Sciatic nerve (tissue), 2 donors: ENCODE measurements at places on chromosomes 7 and 10.
A peak's percentile ranks its signal among the peaks of the same experiment; 100 is the strongest.

- no peak for DNase-seq
Measured at GRCh38 chr7:22601003-22601402, 101.0 kb upstream of the STEAP1B start.

DNA sequence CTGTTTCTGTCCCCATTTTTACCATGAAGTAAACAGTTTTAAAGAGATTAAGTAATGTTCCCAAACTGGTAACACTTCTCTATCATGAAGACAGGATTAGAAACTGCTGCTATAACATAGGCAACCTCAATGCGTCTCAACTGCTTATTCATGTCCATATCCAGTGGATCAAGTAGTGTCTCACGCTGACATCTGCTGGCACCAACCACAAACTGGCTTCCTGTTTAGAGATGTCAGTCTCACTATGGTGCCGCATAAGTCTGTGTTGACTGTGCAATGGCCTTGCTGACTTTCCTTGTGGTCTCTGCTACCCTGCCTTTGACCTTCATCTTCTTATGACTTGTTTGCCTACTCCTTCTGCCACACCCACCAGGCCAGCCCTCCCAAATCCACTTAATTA is 369.6 kb upstream of the DPP6 start:
- no peak for DNase-seq

GRCh38 chr10:121032460-121032859 is 181.3 kb downstream of the WDR11 start:
- no peak for DNase-seq

DNA sequence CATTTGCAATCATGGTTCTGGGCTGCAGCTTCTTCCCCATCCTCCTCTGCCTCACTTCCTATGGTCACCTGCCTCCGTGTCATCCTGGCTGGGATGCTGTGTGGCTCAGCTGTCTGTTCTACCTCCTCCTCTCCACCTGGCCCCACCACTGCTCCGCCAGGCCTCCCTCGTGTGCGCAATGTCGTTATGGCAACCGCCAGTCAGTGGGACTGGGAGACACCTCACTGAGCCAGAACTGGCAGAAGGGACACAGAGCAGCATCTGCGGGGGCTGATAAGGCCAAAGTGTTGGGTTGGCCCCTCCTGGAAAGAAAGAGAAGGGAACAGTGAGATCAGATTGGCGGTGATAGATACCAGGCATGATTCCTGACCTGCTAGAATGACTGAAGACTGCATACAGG is 527.5 kb downstream of the INHBA start:
- no peak for DNase-seq

DNA sequence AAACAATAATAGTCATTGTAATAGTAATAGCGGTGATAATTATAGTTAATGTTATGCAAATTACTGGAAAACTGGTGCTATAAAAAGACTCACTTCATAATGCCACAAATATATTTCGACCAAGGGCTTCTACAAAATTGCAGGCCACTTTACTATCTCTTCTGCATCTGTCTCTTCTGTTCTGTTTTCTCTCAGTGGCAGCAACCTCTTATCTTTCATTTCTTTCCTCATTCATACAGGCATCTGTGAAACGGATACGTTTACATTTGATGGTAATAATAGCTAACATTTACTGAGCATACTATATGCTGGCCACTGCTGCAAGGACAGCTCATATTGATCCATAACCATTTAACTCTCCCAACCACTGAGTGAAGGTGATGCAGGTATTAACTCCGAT is 537.4 kb upstream of the PFKP start:
- no peak for DNase-seq

DNA sequence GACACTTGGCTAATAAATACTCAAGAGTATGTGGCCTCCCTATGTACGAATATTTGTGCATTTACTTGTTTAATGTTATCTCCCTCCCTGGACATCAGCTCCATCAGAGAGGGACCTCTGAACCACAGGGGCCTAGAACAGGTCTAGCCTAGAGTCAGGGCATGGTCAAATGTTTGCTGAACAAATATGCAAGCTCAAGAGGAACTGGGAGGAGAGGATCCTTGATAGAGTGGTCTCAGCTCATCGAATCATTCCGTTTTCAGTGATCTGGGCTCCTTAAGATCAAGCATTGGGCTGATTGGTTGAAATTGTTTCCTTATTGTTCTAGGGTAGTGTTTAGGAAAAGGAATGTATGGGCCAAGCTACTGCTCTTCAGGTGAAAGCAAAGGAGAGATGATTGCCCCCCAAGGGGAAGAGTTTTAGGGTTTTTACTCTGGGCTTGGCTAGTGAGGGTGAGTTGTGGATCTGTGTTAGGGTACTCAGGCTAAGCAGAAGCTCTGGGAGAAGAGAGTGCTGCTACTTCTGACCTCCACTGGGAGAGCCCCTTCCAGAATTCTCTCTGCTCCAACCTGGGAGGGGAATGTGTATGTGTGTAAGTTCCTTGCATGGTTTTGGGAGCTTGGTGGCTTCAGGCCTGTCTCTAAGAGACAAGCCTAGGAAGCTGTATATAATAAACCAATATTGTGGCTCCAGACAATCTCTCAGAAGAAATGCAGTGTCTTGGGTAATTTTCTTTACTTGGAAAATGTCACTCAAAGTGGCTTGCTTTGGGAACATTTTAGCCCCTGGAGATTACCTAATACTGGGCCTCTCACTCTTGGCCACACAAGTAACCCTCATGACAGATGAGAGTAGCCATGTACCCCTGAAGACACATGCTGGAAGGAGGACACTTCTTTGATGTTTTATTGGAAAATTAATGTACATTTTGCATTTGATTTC is 110.0 kb downstream of the EMX2 start:
- DNase-seq = no peak

- DNase-seq = no peak
Measured at GRCh38 chr7:107644309-107644974, 16.2 kb upstream of the SLC26A4 start.

GRCh38 chr7:107115762-107116540 is 52.9 kb upstream of the HBP1 start:
- DNase-seq = no peak

DNA sequence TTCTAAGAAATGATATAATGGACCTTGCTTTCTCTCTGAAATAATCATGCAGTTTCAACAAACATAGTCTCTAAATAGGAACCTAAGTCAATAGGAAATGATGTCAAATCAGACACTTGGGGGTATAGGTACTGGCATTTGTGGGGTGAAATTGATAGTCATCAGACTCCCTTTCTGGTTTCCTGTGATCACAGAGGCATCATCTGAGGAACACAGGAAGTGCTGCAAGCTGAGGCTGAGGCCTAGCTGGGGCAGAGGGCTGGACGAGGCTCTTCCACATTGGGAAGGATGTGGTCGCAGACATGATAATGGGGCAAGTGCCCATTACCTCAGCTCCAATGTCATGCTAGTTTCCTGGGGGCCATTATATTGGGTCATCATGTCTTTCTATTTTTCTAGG is 33.5 kb upstream of the TARP start:
- DNase-seq = no peak

- DNase-seq = no peak
Measured at GRCh38 chr10:14547816-14548215, 217.1 kb upstream of the FRMD4A start.

- no peak for DNase-seq
Measured at GRCh38 chr10:29353305-29353704, 64.4 kb downstream of the LYZL1 start.

DNA sequence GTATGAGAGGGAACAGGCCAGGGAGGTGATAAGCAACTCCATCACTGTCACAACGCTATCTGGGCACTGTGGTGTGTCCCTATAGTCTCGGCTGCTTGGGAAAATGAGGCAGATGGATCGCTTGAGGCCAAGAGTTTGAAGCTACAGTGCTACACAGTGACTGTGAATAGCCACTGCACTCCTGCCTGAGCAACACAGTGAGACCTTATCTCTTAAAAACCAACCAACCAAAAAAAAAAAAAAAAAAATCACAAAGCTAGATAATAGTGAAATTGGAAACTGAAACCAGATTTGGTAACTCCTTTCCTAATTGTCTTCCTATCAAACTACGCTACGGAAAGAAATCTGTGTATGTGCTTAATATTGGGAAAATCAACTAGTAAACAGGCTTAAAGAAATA is 14.1 kb downstream of the MICU1 start:
- DNase-seq = no peak

DNA sequence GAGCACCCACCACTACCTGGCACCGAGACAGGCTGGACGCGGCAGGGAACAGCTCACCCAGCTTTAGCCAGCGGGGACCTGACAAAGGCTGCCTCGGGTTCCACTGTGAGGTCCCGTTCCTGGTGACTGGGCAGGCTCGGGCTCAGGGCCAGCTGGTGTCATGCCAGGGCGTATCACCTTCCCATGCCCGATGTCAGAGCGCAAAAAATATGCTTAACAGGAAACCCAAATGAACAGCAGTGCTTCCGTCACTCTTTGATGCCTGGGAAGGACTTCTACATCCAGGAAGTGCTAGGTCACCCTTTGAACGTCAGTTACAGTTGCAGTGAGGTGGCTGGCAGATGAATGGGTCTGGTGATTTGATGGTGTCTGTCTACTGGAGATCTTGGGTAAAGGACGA is 106.0 kb downstream of the ADARB2 start:
- no peak for DNase-seq

- DNase-seq = no peak
Measured at GRCh38 chr10:99888622-99889021, 106.2 kb downstream of the ABCC2 start.

DNA sequence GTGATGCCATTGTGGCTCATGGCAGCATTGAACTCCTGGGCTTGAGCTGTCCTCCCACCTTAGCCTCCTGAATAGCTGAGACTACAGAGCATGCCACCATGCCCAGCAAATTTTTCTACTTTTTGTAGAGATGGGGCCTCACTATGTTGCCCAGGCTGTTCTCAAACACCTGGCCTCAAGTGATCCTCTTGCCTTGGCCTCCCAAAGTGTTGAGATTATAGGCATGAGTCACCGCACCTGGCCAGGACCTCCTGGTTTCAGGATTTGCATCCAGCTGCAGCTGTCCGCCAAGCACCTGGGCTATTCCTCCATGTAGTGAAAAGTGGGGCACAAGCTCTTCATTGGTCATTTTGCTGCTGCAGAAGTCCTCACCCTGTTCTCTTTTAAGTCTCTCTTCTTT is 58.9 kb downstream of the ZNF22 start:
- no peak for DNase-seq

- no peak for DNase-seq
Measured at GRCh38 chr7:64893401-64893800, 9.7 kb upstream of the ZNF273 start.

DNA sequence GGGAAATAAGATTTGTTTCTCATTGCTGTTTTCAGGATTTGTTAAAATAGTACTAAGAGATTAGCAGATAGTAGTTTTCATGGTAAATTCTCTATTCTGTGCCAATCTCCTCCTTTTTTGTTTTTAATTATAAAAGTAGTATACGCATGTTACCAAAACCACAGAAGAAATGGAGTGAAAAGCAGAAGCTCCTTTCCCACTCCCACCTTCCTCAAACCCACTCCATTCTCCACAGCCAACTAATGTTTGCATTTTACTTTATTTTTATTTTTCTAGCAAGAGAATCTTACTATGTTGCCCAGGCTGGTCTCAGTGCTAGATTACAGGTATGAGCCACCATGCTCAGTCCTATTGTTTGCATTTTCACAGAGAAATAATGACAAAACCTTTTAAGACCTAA is 4.5 kb upstream of the LRMDA start:
- DNase-seq = no peak

DNA sequence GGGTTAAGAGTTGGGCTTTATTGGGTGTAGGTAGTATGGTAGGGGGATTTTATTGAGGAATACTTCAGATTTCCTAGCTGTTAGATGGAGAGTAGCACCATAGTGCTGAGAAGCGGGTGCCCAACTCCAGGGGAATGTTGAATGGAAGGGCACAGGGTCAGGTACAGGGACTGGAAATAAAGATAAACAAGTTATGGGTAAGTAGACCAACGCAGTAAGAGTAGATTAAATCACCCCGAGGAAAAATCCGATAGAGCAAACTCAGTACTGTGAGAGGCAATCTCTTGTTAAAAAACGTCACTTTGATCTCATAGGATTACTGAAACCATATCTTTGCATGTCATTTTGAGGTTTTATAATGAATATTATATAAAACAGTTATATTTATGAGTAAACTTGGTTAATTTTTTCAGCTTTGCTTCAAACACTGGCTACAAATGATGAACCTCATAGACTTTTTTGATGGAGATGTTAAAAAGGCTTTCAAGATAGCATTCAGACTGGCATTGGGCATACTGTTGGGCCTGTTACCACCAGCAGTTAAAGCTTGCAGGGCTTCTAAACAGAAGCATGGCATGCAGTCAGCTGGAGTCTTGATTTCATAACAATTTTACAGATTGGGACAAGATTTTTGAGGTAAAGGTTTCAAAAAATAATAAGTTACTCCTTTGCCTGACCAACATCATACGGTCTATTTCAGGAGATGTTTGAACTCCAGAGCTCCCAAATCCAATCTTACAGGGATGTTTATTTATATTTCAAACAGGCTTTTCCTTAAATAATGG is 7.1 kb downstream of the AHR start:
- DNase-seq = no peak

DNA sequence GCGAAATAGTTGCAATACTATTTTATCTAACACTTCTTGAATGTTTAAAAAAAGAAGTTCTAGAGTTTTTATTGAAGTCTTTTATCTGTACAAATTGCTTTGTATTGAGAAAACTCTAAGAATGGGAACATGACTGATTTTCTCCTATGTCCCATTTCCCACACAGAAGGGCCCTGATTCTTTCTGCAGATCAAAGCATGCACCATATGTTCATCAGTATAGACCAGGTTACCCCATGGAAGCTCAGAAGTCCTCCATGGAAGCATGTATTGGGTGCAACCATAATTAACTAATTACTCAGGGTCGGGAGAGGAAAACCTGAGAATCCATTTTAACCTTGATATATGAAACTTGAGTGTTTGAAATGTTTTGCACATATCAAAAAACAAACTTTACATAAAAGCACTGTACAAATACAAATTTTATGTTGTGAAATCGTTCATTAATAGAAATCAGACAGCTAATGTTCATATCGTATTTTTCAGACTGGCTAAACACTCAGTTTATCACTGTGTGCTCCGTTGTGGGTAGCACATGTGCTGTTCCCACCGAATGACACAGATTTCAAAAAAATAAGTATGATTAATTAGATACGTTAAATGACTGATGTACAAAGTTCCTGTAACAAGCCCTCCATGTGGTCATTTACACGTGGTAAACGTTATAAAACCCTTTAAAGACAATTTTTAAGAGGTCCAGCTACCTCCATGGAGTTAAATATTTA is 71.5 kb downstream of the PTF1A start:
- DNase-seq = no peak

DNA sequence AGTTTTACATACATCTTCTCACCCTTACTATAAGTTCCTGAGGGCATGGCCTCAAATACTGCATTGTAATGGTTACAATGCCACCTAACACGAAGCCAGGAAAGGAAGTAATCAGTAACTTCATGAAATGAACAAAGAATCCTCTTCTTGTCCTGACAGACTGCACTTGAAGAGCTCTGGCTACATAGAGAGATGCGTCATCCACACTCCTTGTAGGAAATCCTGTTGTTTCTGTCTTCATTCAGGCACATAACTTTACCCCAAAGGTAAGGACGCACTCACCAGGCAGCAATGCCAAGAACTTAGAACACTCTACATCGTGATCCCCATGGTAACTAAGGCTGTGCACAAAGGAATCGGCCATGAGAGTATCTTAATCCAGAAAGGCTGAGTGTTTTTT is 80.3 kb upstream of the ARID5B start:
- DNase-seq = no peak

- DNase-seq = no peak
Measured at GRCh38 chr7:139995017-139995915, 67.5 kb downstream of the PARP12 start.

- DNase-seq = peak; percentile 77
Measured at GRCh38 chr7:137909042-137909441, 62.3 kb upstream of the DGKI start.

- DNase-seq = no peak
Measured at GRCh38 chr7:50970092-50970491, 187.4 kb upstream of the GRB10 start.
